Activated CD4-positive, alpha-beta T cell treated with anti-CD3 and anti-CD28 coated beads for 48 hours (primary cell): ENCODE measurements at places on chromosomes 11 and 22.

GRCh38 chr22:45693835-45694234, 22.2 kb downstream of the ATXN10 start:
- no peak for DNase-seq

DNA sequence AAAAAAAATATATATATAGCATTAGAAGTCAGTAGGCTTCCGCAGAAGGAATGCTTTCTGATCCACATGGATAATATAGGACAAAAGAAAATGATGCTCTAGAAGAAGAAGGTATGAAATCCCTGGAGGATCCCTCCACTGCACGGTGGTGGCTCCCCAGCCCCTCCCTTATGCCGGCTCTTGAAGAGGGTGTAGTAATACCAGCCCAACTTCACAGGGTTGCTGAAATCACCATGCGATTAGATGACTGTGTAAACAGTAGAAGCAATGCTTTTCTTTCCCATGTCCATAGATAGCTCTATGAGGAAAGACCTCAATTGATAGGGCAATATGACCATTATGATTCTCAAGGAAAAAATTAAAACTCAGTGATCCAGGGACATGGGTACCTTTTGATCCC, 3.2 kb upstream of the ETS1 start:
- DNase-seq: no peak

- DNase-seq: no peak
Observed at GRCh38 chr11:68969386-68969785, 11.4 kb downstream of the MRGPRD start.

GRCh38 chr22:45268167-45268957, 16.4 kb upstream of the UPK3A start:
- no peak for DNase-seq

- DNase-seq: no peak
Observed at GRCh38 chr11:111549196-111549868, 8.8 kb downstream of the LAYN start.

- DNase-seq: no peak
Observed at GRCh38 chr11:96648991-96649390, 259.2 kb downstream of the JRKL start.

GRCh38 chr11:73029403-73029802, 112.7 kb downstream of the FCHSD2 start:
- no peak for DNase-seq

DNA sequence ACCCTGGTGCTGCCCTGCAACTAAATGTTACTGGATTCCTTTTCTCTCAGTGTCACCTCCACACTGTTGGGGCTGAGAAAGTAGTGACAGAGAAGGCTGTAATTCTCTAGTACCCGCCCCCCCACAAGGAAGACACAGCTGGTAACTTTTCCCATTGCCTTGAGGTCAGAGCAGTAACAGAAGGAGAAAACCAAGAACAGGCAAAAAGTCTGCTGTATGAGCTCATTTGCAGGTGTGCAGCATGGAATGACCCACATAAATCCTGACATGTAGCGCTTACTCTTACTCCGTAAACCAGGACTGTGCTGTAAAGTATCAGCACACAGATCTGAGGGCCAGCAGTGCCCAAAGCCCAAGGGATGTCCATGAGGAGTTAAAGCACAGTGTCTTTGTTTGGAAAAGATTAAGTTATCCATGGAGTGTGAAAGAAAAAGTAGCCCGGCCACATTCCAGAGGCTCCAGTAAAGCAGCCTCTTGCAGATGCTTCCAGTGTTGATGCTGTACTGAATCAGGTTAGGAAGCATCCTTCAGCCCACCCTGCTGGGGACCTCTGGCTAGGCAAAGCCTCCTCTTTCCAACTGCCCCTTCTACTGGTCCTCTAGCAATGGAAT, 120.7 kb downstream of the PLEKHA7 start:
- DNase-seq: no peak

DNA sequence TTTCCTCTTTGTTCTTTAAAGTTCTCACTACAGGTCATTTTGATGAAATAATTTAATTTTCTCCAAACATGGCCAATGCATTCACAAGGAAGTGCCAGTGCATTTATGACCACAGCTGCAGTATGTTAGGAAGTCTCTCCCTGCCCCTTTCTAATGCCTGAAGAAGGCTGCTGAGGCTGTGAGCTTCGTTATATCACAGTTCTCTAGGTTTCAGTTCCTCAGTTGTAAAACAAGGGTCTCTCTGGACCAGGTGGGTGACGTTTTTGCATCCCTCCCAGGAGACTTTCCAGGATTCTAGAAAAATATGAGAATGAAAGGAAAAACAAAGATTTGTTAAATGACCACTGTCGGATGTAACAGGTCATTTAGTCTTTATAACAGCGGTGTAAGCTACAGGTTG, 171.6 kb downstream of the LARGE1 start:
- no peak for DNase-seq
